Activated CD4-positive, alpha-beta T cell treated with anti-CD3 and anti-CD28 coated beads, Interleukin-2, amount 50 U/mL, for 24 hours (primary cell): ENCODE measurements at places on chromosomes 3 and 15.

DNA sequence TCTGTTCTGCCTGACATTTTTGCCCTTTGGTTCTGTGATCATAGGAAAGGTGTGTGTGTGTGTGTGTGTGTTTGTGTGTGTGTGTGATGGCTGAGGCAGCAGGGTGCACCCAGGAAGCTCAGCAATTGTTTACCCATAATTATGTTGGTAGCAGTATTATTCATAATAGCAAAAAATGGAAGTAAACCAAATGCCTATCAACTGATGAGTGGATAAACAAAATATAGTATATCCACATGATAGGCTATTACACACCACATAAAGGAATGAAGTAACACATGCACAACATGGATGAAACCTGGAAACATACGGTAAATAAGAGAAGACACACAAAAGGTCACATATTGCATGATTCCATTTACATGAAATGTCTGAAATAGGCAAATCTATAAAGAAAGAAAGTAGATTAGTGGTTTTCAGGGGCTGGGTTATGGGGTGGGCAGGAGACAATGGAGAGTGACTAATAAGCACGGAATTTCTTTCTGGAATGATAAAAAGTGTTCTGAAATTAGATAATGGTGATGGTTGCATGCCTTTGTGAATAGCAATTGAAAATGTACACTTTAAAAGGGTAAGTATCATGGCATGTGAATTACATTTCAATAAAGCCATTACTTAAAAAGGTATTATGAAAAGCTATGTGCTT, 167.2 kb downstream of the POLR2M start:
- no peak for DNase-seq

DNA sequence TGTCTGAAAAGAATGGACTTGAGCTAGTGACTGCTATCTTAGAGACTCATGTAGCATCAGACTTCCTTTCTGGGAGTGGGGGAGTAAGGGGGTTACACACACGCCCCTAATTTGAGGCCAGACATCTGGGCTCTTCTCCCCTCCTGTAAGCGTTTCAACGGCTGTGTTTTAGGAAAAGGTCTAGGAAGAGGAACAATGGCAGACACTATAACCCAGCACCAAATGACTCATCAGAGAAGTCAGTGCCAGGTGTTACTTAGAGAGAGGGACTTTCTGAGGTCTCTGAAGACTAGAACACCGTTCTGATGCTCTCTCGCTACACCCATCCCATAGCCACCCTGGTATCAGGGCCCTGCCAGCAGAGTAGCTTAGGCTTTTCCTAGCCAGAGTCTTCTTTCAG, 65.5 kb downstream of the SSUH2 start:
- no peak for DNase-seq

- no peak for DNase-seq
Observed at GRCh38 chr3:53101956-53102355, 28.3 kb downstream of the RFT1 start.

GRCh38 chr3:119161240-119161639, 12.2 kb upstream of the UPK1B start:
- DNase-seq, result no peak

DNA sequence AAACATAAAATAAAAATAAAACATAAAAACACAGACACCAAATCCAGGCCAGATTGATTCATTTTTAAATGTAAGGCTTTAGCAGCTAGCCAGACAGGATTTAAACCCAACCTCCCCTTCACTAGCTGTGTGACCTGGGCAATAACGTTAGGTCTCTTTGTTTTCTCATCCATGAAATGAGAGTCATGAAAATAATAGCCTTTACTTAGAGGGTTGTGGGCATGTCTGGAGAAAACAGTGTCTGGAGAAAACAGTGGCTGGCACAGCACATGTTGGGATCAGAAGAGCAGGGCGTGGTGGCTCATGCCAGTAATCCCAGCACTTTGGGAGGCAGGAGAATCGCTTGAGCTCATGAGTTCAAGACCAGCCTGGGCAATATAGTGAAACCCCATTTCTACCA, 1.9 kb upstream of the DPPA4 start:
- DNase-seq, result no peak

DNA sequence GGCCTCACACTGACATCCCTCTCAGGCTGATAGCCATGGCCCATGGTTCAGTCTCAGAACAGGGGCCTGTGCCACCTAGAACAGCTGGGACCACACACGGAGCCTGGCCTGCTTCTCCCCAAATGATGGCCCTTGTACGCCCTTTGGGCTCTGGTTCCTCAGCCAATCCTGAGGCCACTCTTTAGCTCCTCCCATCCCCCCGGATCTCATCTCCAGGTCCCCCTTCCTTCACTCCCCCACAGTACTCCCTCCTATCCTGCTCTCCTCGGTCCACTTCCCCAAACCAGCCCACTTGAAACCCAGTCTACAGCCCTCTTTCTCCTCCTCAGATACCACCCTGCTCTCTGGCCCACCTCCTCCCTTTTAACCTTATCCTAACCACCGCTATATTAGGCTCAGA, 17.8 kb upstream of the ZFYVE19 start:
- DNase-seq, result no peak

DNA sequence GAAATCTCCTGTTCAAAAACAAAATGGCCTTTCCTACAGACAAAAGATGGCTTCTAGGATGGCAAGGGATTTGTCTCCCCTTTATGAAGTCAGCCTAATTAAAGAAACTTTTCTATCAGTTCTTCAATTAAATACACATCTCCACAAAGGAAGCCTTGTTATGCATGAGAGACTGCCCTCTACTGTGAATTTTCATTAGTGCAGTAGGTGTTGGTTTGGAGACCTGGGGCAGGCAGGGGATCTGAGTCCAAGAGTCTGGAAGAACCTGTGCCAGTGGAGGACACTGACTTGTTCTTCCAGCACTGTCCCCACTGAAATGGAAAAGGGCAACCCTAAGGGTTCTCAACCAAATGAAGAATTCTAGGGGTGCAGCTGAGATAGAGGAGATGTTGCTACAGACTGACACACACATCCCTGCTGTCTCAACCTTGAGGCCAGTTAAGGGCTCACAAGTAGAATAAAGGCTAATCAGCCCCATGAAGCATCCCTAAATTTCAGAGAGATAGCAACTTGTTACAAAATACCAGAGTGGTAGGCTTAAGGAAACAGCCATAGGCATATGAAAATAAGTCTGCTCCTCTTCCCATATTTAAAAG, 174.0 kb upstream of the PRICKLE2 start:
- DNase-seq, result no peak

- DNase-seq, result peak; percentile 4
Observed at GRCh38 chr15:78979456-78980320, 34.8 kb upstream of the CTSH start.

DNA sequence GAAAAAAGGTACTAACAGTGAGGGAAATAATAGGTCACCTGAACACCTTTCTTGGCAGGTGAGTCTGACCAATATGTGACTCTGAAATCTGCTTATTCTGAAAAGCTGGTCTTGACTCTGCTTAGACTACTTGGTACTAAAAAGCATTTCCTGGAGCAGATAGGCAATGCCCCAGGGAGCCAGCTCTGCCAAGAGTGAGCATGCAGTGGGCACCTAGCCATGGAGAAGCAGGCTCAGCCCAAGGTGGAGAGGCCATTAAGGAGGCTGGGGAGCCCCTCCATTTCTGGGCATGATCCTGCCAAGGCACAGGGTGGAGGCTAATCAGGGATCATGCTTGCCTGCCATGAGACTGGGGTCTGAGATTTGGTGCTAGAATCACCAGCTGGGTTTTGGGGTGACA, 1.6 kb upstream of the LTF start:
- no peak for DNase-seq

GRCh38 chr3:49025005-49025792, 3.3 kb downstream of the NDUFAF3 start:
- DNase-seq, result no peak

DNA sequence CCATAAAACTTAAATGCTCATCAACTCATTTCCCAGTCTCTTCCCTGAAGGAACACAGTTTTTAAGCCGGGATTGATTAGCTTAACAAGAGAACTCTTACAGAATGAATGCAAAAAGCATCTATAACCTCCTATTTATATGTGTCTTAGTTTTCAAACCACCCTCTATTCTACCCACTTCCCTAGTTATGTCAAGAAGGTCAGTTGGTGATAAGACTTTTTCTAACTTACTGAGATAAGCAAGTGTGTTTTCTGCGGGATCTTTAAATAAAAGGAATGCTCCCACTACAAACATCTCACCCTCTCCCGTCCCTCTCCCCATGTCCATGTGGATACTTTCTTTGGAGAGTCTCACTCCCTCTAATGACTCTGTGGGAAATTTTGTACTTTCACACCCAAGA, 218.5 kb downstream of the SV2B start:
- DNase-seq, result no peak

DNA sequence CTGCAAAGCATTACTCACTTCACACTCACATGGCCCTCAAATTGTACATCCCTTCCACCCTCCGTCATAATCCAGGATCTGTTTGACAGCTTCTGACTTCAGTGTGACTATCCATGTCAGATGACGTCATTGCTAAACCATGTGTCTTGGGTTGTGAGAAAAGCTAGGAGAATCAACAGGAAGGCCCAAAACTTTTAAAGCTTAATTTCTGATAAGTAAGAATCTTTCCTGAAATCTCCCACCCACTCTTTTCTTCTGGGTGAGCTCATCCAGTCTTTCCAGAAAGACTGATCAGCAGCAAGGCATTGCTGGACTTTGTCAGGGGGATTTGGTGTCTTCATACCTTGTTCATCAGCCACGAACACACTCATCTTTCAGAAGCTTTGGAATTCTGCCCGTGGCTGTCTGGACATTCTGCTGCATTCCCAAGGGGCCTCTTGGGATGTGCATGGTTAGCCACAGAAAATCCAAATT, 11.5 kb upstream of the LMCD1 start:
- no peak for DNase-seq

DNA sequence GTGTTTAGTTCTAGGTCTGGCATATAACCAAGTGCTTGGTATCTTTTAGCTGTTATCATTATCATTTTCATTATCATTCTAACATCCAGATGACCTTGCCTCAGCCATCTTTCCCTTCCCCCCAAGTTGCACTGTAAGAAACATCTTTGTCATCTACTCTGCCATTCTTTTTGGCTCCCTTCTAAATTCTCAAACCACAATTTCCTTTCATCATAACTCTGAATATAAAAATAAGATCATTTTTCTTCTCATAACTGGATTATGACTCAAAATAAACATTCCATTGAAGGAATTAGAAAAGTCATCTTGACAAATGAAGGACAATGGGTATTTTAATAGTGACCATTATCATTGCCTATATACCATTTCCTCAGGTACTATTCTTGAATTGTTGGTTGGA, 786.2 kb downstream of the AGBL1 start:
- no peak for DNase-seq

- DNase-seq, result no peak
Observed at GRCh38 chr3:119681279-119681678, 4.1 kb upstream of the COX17 start.

GRCh38 chr3:85922374-85922773, 963.6 kb downstream of the CADM2 start:
- no peak for DNase-seq

DNA sequence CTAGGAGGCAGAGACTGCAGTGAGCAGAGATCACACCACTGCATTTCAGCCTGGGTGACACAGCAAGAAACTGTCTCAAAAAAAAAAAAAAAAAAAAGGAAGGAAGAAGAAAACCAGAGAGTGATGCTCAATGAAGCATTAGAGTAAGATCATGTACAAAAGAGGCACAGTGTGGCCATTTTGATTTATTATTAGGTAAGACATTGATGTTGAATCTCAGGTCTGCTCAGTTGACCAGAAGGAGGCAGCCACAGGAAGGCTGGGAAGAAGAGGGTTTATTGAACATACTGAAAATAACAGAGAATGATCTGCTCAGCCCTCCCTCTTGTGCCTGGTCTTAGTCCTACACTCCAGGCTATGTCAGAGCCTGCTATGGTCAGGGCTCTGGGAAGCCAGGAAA, 15.6 kb downstream of the LRRK1 start:
- no peak for DNase-seq

DNA sequence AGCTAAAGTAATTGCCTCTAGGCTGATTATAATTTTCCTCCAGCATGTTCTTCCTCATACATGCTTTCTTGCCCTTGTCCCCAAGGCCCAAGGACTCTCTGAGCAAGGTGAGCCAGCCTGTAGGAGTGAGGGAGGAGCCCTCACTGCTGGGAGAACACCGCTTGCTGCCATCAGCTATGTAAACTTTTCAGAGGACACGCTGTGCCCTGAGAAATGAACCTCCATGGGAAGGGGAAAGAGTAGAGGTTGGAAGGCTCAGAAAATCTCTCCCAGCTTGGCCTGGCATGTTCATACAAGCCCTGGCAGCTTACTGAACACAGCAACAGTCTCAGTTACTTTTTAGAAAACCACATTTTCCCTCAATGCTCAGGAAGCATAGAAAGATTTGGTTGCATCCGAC, 103.0 kb upstream of the SLC24A5 start:
- DNase-seq, result no peak

DNA sequence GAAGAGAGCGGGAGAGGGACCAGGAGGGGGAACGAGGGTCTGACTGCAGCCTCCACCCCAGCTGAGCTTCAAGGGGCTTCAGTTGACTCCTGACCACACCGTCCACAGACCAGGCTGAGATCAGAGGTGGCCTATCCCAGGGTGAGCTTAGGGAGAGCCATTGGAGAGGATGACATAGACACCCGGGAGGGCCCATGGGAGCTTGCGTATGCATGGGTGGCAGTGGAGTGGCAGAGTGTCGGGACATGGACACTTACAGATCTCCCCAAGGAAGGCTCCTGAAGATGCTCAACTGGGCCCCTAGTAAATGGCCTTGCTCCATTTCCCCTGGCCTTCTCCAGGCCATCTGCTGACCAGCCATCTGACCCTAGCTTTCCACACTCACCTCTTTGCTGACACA, 12.6 kb upstream of the ALAS1 start:
- no peak for DNase-seq

- DNase-seq, result no peak
Observed at GRCh38 chr15:58438956-58439355, 7.2 kb downstream of the LIPC start.

GRCh38 chr3:9750556-9751411, 1.0 kb downstream of the OGG1 start:
- no peak for DNase-seq

DNA sequence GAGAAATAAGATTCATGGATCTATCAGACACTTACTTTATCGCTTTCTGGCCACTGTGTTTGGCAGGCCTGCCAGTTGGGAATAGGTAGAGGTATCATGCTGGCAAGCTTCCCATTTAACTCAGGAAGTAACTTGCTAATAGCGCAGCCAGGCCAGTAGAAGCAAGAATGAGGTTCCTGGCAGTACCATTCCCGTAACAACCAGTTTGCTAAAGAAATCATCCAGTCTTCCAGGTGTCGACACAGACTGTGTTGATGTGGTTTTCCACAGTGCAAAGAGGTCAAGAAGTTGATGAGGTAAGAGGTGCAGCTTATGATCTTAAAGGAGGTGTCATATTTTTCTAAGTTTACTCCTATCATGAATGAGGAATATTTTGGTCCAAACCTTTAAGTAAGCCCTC, 46.2 kb downstream of the DPH6 start:
- no peak for DNase-seq
